ENCODE measurements at places on chromosomes 4 and X.

- DNase-seq = peak; percentile 77
Observed at GRCh38 chr4:1748465-1748995, 27.2 kb downstream of the TACC3 start.

DNA sequence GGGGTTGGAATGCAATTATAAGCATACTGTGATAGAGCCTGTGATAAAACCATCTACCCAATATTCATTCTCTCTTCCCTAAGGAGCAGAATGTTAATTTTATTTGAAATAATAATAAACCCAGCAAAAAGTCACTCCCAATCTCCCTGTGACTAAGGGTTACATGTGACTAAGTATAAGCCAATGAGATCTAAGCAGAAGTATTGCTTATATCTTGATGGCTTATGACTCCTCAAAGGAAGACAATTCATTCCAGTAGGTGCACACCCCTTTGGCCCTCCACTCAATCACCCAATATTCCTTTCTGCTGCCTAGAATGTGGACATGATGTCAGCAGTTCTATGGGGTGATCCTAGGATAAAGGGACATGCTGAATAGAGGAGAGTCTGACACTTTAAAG is 224.6 kb downstream of the ADAMTS3 start:
- DNase-seq = no peak

- no peak for DNase-seq
Observed at GRCh38 chr4:98639108-98639507, 19.3 kb downstream of the TSPAN5 start.

DNA sequence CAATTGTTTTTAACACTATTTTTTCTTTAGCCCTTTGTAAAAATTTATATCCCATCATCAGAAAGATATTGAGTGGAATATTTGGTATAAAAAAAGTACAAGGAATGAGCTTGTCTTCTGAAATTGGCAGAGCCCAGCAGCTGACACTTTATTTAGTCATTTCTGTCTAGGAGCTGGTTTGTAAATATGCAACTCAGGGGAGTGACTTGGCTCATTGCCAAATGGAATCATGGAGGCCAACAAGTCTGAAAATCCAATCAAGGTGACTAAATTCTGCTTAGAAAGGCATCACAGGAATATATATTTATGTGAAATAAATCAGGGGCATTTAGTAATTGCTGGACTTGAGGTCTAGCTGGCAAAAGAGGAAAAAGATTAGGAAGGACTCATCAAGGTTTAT is 74.4 kb downstream of the OTC start:
- DNase-seq = no peak

DNA sequence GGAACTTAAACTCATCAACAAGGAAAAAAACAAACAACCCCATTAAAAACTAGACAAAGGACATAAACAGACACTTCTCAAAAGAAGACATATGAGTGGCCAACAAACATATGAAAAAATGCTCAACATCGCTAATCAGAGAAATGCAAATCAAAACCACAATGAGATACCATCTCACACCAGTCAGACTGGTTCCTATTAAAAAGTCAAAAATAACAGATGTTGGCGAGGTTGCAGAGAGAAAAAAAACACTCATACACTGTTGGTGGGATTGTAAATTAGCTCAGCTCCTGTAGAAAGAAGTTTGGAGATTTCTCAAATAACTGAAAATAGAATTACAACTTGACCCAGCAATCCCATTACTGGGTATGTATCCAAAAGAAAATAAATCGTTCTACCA is 28.7 kb downstream of the APLN start:
- no peak for DNase-seq

- no peak for DNase-seq
Observed at GRCh38 chrX:156008915-156009314, 11.4 kb downstream of the IL9R start.
